ENCODE measurements at places on chromosomes 12 and 14. TPM values are rescaled to one million over a fixed set of nuclear protein-coding genes. Genes with fewer than 3 reads are reported as not detected.

- peak; percentile 61 for ATAC-seq
Observed at GRCh38 chr12:56206452-56207166, 15.1 kb downstream of the RNF41 start.

Gene DIO3
- 1.7 TPM for total RNA-seq

Gene AVPR1A
- 6.7 TPM for total RNA-seq

DNA sequence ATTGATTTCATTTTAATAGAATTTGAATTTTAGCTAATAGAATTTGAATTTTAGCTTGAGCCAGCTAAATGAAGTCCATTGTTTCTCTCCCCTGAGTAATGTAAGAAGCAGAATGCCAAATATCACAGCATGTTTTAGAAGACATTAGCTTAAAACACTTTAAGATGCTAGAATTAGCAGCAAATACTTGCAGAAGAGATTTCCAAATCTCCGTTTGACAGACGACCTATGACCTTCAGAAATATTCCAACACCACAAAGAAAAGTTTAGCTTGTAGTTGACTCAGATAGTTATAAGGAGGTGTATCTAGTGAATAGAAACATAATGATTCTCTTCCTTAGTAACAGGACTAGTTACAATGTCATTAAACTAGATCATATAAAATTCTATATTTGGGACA lies 51.7 kb upstream of the MYF6 start:
- ATAC-seq, result no peak

DNA sequence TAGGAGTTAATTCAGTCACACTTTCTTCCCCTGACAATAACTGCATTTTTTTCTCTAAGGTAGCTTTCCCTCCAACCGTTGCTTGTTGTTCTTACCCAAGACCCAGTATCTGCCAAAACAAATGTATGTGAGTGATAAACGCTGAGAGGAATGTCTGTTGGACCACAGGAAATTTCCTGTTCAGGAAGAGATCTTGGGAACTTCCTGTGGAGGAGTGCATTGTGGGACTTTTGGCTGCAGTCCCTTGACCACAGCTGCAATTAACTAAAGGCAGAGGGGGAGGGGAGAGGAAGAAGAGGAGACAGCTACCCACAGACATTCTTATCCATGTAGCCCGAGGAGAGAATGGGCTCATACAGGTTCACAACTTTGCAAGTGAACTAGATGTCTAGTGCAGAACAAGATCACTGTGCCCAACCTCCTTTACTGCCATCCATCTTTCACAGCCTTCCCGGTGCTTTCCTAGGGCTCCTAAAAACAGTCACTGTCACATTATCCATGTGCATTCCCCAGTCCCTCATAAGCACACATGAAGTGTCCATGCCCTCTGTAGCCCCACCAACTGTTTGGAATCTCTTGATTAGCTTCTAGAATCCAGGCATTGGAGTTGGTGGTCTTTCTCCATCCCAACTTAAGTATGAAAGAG lies 149.5 kb downstream of the ETV6 start:
- no peak for ATAC-seq

Gene PRH1
- total RNA-seq, result 3.6 TPM

Measured in gastroesophageal sphincter (tissue), 4 donors.